ENCODE measurements at places on chromosomes 13 and 19.
A peak's percentile ranks its signal among the peaks of the same experiment; 100 is the strongest.

DNA sequence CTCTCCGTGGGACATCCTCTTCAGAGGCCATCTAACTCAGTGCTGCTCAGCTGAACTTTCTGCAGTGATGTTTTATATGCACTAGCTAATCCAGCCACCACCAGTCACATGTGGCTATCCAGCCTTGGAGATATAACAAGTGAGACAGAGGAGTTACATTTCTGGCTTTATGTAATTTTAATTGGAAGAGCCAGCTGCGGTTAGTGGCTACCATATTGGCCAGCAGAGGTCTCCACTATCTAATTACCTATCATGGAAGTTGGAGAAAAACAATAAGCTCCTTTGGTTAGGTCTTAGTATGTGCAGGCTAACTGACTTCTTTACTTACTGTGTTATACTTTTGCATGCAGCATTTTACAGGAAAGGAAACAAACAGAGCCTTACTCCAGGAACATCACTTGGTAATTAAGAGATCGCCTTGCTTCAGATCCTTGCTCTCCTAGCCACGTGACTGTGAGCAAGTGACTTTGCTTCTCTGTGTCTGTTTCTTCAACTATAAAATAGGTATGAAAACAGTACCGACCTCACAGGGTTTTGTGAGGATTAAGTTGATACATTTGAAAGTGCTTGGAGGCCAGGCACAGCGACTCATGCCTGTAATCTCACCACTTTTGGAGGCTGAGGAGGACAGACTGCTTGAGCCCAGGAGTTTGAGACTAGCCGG lies 1.6 kb upstream of the KLK10 start:
- DNase-seq, result no peak

GRCh38 chr19:9406798-9407352 lies 28.5 kb downstream of the ZNF266 start:
- no peak for DNase-seq

GRCh38 chr19:10112895-10113591 lies 1.6 kb downstream of the P2RY11 start:
- no peak for DNase-seq

DNA sequence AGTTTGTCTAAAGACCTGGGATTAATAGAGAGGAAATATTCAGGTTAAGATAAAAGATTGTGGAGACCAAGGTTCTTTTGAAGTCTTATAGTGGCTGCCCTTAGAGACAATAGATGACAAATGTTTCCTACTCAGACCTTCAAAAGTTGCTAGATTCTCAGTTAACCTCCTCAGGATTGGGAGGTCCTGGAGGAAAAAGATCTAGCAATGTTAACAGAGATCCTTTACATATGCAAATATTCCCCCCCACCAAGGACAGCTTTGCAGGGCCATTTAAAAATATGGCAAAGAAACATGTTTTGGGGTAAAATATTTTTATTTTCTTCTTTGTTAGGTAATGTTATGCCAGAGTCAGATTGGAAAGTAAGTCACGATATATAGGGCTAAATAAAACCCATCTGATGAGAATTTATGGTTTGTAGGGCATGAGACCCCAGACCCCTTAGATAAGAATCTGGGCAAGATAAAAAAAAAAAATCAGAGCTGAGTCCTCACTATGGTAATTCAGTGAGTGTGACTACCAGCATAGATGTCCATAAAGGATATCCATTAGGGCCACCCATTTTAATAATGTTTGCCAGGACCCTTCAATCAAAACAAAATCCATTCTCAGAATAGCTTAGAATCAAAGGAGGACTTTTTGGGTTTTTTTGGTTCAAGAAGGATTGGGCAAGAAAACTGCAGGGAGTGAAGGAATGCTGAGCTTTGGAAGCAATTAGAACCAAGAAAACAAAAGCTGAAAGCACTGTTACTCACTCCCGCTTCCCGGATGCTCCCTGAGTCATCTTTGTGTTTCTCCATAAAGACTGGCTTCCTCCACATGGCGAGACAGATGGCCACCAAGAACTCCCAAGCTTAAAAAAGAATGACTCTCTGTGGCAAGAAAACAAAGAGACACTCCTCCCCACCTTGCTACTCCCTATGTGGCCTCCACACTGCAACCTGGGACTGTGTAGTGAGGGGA lies 28.2 kb downstream of the VSTM1 start:
- DNase-seq, result no peak

DNA sequence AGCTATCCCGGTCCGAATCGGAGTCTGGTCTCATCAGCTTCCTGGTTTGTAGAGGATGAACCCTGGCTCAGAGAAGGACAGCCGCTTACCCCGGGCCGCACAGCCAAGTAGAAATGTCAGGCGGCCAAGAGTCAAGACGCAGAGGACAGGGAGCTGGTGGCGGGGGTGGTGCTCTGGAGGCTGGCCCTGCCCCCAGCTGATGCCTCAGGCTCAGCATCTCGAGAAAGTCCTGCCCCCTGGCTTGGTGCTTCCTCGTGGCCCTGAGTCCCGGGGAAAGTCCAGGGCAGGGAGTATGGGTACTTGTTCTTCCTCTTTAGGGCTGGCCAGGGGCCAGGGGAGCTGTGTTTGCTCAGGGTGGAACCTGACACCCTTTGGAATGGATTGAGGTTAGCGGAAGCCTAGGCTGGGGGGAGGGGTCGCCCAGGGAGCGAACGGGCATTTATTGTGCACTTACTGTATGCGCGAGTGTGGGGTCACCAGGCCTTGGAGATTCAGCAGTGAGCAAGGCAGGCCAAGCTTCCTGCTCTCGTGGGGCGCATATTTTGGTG lies 2.2 kb downstream of the TJP3 start:
- peak; percentile 66 for DNase-seq

- no peak for DNase-seq
These were observed 117.1 kb upstream of the USP29 start for GRCh38 chr19:57002710-57003109.

GRCh38 chr13:73556902-73557301 lies 498.1 kb downstream of the KLF5 start:
- DNase-seq, result no peak

- peak; percentile 82 for DNase-seq
These were observed 73.2 kb upstream of the MEDAG start for GRCh38 chr13:30832845-30833332.

DNA sequence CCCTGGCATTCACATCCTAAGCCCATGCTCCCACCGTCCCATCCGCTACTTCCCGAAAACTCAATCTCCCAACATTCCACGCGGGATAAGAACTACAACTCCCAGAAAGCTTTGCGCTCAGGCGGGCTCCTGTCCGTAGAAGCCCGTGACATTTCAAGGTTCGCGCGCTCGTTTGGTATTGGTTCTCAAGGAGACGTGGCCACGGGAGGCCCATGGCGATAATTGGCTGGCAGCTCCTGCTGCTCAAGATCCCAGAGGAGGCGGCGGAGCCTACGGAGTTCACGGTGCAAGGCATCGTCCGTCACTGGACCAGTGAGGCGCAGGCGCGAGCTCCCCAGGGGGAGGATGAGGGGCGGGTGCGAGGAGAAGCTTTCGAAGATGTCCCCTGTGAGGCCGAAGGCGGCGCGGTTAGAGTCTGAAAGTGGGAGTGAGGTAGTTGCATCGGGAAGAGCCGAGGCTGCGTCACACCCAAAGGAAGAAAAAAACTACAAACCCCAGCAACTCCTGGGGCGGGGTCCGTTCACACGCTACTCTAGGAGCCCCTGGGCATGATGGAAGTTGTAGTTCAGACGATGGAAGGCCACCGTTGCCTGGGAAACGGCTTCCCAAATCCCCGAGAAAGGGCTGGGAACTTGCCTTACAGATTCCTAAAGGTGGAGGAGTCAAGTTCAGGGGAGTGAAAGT lies 1.2 kb upstream of the MAMSTR start:
- DNase-seq, result peak; percentile 98

DNA sequence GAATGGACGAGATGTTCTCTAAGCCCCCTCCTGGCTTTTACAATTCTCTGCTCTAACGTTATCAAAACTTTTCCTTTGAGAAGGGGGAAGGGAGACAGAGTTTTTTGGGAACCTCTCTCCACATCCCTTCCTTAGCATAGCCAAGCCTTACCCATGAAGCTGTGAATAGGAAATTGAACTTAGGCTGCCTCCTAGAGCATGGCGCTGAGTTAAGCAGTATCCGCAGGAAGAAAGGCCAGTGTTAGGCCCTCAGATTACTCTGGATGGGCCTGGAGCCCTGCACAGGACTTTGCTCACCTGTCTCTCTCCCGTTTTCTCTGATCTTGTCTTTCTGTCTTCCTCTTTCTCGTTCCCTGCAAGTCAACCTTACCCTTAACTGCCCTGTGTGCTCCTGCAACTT lies 39.6 kb downstream of the CYP2B6 start:
- no peak for DNase-seq

DNA sequence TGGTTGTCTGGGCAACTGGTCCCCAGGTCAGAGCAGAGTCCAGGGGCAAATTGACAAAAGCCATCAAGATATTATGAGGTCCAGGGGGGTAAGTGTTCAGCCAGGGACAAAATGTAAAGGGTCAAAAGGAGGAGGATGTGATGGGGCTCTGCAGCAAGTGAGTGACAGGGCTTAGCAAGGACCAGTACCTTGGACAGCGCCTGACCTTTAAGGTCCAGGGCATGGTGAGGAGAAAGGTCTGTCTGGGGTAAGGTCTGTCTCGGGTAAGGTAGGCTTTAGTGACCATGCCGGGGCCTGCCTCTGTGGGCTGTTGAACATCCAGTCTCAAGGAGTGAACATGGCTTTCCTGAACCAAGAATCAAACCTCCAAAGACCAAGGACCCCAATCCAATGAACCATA lies 6.3 kb upstream of the ZNF358 start:
- DNase-seq, result no peak

DNA sequence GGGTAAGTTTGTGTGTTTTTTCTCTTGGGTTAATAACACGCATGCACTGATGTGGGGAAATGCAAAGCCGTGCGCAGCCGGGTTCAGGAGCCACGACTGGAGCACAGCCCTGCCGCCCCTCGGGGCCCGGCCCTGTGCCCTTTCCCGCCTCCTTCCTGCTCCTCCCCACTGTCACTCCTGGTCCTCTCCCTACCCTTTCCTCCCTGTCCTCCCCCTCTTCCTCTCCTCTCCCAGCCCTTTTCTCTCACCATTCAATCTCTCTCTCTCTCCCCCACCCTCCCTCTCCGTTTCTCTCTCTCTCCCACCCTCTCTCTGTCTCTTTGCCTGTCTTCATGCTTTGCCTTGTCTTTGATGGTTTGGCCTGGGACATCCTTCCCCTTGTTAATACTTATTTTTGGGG lies 27.2 kb downstream of the PLEKHJ1 start:
- DNase-seq, result no peak

DNA sequence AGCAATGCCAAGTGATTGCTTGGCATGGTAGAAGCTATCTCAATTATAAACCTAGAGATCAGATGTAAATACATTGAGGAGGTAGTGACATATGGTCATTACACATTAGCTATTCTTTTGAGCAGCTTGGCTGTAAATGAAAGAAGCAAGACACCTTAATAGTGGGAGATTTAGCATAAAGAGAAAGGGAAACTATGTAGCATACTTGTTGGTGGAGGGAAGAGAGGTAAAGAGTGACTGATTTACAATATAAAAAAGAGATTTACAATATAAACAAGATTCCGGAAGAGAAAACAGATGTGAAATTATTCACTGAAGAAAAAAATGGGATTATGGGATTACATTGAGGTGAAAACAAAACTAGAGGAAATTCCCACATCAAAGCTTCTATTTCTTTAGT lies 2009.6 kb downstream of the OLFM4 start:
- DNase-seq, result no peak

DNA sequence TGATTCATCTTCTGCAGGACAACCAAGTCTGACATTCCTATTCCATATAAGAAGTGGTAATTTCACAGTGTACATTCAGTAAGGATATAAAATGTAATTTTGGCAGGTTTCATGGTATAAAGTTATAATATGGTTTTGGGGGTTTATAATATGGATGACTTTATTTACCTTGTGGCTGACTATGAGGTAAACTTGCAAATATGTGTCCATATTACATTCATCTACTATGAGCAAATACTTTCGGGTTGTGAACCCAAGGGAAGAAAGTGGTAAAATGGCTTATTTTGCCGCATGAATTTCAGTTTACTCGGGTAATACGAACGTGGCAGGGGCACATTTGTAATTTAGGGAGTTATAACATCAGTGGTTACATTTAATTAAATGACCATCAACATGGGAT lies 86.7 kb upstream of the TNFSF11 start:
- no peak for DNase-seq

- no peak for DNase-seq
These were observed 20.8 kb upstream of the TMTC4 start for GRCh38 chr13:100695509-100695773.

DNA sequence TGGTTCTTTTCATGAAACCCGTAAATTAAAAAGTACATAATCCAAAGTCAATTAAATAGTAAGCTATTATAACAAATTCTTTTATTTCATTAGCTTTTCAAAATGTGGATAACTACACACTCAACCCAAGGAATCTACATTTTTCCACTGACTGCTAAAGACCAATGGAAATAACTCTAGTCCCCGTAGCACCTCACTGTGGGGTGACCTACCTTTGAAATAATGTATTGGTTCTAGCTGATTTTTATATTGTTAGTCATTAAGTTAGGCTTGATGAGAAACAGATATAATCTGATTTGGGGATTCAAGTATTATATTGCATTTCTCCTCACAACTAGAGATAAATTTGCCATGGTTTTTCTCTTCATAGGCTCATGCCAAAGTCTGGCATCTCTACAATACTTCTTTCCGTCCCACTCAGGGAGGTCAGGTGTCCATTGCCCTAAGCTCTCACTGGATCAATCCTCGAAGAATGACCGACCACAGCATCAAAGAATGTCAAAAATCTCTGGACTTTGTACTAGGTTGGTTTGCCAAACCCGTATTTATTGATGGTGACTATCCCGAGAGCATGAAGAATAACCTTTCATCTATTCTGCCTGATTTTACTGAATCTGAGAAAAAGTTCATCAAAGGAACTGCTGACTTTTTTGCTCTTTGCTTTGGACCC lies 37.3 kb downstream of the KL start:
- DNase-seq, result no peak

- no peak for DNase-seq
These were observed 471.0 kb downstream of the TBC1D4 start for GRCh38 chr13:75010941-75011340.

DNA sequence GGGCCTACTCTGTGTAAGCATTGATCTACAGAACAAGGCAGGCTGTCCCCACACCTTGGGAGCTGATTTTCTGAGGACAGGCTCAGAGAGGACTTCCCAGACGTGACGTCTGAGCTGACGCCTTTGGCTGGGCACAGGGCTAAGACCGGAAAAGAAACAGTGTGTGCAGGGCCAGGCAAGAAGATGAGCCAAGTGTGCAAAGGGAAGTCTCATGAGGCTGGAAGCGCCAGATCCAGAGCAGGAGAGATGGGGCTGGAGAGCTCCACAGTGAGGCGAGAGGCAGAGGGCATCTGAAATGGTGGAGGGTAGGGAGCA lies 12.7 kb downstream of the IGLON5 start:
- DNase-seq, result no peak

DNA sequence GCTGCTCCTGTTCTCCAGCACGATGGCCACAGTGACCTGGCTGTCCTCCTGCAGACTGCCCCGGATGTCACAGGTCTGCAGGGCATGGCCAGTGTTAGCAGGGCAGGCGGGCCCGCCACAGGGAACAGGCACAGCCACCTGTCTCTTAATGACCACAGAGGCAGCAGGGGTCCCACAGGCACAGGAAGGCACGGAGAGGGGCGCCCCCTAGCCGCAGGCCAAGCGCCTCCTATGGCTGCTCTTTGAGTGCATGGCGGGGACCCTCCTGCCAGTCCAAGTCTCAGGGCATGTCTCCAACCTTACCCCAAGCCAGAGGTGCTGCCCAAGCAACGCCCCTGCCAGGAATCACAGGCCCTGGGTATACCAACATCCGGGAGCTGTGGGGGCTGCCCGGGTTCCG lies 14.1 kb downstream of the IZUMO4 start:
- DNase-seq, result no peak

All from DMS79 (cell line).